ENCODE measurements at places on chromosomes 2 and 18.

- peaks cover 3% of the 10 kb centered on the region for H3K27me3 ChIP-seq
- no peaks in the 10 kb centered on the region for H3K4me1 ChIP-seq
- H3K4me3 ChIP-seq: no peak overlapping the region
- no peaks in the 10 kb centered on the region for H3K36me3 ChIP-seq
- DNase-seq: no peak
Observed at GRCh38 chr18:44569391-44570055, 111.2 kb upstream of the SETBP1 start.

DNA sequence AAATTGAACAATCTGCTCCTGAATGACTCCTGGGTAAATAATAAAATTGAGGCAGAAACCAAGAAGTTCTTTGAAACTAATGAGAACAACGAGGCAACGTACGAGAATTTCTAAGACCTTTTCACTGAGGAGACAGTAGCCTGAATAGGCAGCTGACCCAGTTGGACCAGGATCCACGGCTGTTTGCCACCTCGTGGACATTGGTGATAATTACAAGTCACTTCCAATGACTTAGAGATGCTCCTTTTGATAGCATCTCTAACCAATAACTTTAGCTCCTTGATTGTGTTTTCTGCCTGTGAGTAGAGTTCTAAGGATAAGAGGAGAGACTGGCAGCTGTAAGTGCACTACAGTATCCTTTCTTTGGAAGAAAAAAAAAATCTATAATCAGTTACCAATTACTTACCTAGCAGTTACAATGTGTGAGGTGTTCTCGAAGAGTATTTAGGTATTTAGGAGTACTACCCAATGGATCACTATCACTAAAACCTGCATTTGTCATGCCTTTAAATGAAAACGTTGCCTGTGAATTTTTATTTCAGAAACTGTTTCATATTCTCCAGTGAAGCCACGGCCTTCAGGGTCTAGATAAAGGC lies 31.3 kb upstream of the CNTNAP5 start:
- H3K27ac ChIP-seq: no peak overlapping the region
- H3K27me3 ChIP-seq: no peaks in the 10 kb centered on the region
- H3K4me1 ChIP-seq: no peaks in the 10 kb centered on the region
- H3K36me3 ChIP-seq: no peaks in the 10 kb centered on the region
- no peak overlapping the region for H3K4me3 ChIP-seq
- DNase-seq: no peak

DNA sequence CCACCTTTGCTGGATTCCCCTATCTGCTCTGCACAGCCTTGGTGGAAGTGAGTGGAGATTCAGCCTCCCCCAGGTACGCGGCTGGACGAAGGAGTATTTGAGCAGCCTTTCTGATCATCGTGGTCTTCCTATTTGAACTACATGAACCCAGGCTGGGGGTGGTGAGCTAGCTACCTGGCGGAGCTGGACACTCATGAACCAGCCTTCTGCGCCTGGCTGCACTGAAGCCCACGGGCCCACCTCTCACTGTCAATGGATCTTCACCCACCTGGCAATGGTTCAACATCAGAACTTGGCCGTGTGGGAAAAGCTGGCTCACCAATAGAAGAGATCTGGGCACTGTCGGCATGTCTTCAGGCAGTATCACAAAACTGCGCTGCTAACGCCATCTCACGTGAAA lies 35.4 kb downstream of the ANKMY1 start:
- DNase-seq: no peak
- no peaks in the 10 kb centered on the region for H3K27me3 ChIP-seq
- peaks cover 61% of the 10 kb centered on the region for H3K36me3 ChIP-seq
- no peak overlapping the region for H3K27ac ChIP-seq
- peaks cover 7% of the 10 kb centered on the region for H3K4me1 ChIP-seq
- H3K4me3 ChIP-seq: no peak overlapping the region

DNA sequence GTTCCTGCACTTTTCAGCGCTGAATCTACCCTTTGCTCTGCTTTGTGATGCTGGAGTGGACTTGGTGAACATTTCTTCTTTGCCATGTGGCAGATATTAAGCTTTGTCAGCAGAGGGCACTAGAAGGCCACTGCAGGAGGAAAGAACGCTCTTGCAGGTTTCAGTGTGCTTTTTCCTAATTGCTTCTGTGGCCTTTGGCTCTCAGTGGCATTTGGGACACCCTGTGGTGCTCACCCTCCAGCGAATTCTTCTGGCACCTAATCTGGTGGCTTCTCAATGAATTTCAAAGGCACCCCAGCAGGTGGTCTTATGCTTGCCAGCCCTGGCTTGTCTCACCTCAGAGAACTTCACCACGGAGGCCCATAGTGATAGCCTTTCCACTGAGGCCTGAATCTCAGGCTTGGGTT lies 146.7 kb downstream of the MYO3B start:
- no peak overlapping the region for H3K27ac ChIP-seq
- DNase-seq: peak; percentile 42
- H3K27me3 ChIP-seq: peaks cover 16% of the 10 kb centered on the region

DNA sequence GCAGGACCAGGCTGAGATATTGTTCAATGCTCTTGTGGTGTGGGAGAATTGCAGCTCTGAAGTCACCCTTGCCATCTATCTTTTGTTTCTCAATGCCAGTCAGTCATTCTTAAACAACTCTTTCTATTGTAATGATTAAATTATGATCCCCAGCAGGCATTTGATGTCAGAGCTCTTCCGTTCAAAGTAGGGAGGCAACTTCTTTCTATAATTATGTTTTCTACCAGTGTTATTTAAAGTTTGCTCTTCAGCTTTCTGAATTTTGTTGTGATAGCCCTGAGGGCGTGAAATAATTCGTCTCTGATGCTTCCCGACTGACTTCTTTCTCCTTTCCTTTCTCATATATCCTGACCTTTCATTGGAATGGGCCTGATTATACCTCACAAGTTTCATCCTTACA lies 161.4 kb upstream of the KLHL14 start:
- DNase-seq: no peak
- H3K27ac ChIP-seq: no peak overlapping the region
- no peaks in the 10 kb centered on the region for H3K4me1 ChIP-seq
- no peaks in the 10 kb centered on the region for H3K27me3 ChIP-seq
- no peak overlapping the region for H3K4me3 ChIP-seq

DNA sequence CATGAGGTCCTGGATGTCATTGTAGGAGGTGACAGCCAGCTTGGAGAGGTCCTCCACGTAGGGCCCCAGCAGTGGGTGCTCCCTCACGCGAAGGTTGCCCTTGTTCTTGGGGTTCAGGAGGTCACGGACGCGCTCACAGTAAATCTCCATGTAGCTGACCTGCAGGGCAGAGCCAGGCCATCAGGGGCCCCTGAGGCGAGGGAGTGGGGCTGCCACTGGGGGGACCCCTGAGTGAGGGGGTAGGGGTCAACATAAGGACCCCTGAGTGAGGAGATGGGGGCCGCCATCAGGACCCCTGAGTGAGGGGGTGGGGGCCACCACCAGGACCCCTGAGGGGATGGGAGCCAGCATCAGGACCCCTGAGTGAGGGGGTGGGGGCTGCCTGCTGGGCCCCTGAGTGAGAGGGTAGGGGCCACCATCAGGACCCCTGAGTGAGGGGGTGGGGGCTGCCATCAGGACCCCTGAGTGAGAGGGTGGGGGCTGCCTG lies 33.6 kb downstream of the KIF1A start:
- no peaks in the 10 kb centered on the region for H3K36me3 ChIP-seq
- H3K27ac ChIP-seq: no peak overlapping the region
- no peak overlapping the region for H3K4me3 ChIP-seq
- no peaks in the 10 kb centered on the region for H3K4me1 ChIP-seq
- no peaks in the 10 kb centered on the region for H3K27me3 ChIP-seq
- DNase-seq: no peak

GRCh38 chr2:180609626-180610340 lies 370.6 kb upstream of the UBE2E3 start:
- H3K27me3 ChIP-seq: no peaks in the 10 kb centered on the region
- no peaks in the 10 kb centered on the region for H3K4me1 ChIP-seq
- no peak overlapping the region for H3K4me3 ChIP-seq
- no peaks in the 10 kb centered on the region for H3K36me3 ChIP-seq

- H3K4me3 ChIP-seq: no peak overlapping the region
- H3K27ac ChIP-seq: no peak overlapping the region
- H3K4me1 ChIP-seq: no peaks in the 10 kb centered on the region
- no peak for DNase-seq
- peaks cover 25% of the 10 kb centered on the region for H3K27me3 ChIP-seq
Observed at GRCh38 chr2:39657287-39657937, 8.3 kb upstream of the TMEM178A start.

DNA sequence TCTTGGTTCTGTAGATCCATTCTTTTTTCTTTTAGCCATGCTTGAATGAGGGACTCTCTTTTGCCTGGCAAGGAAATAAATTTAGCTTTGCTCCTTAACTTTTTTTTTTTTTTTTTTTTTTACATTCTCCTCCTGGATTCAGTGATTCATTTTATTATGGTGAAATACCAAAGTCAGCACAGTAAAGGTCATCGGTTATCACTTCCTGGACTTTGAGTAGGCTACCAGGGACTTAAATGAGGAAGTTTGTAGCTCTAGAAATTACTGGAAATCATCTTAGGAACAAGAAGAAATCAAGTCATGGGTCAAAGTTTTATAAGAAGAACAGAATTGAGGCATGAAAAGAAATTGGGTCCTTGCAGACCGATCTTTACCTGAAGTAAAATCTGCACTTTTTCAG lies 75.0 kb downstream of the SOCS6 start:
- peaks cover 5% of the 10 kb centered on the region for H3K27me3 ChIP-seq
- no peaks in the 10 kb centered on the region for H3K36me3 ChIP-seq
- DNase-seq: no peak
- no peaks in the 10 kb centered on the region for H3K4me1 ChIP-seq

DNA sequence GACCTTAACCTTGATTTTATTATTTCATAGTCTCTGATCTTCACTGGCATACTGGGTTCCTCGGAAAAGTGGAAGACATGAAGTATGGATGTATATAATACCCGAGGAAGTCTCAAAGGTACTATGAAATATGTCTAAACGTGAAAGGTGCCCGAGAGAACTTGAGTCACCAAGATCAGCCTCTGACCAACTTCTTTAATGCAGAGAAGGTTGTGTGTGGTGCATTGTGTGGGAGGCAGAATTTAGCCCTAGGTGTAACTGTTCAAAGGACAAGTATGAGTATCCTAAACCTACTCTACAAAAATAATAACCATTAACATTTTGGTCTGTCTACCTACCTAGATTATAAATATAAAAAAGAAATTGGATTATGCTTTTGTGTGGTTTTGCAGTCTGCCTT lies 36.1 kb downstream of the OSBPL6 start:
- H3K27ac ChIP-seq: no peak overlapping the region
- no peaks in the 10 kb centered on the region for H3K36me3 ChIP-seq
- no peak for DNase-seq
- no peaks in the 10 kb centered on the region for H3K4me1 ChIP-seq
- H3K27me3 ChIP-seq: peaks cover 13% of the 10 kb centered on the region

GRCh38 chr2:69843993-69844392 lies 14.5 kb downstream of the GMCL1 start:
- H3K27me3 ChIP-seq: no peaks in the 10 kb centered on the region
- no peak for DNase-seq
- H3K4me3 ChIP-seq: no peak overlapping the region
- H3K36me3 ChIP-seq: peaks cover 23% of the 10 kb centered on the region
- H3K27ac ChIP-seq: no peak overlapping the region

DNA sequence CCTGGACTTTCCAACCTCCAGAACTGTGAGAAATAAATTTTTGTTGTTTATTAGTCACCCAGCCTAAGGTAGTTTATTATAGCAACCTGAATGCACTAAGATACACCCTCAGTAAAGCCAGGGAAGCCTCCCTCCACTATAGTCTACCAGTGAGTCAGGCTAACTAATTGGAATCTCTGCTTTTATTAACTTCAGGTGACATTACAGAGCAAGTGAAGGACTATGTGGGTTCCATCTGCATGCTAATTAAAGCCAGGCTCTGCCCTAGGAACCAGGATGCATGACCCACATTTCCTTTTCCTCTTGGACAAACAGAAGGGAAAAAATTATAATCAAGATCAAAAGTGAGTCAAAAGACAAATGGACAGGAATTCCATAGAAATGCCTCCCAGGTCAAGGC lies 56.1 kb downstream of the ZC3H8 start:
- H3K4me1 ChIP-seq: peaks cover 11% of the 10 kb centered on the region
- no peak overlapping the region for H3K27ac ChIP-seq
- no peak overlapping the region for H3K4me3 ChIP-seq
- no peak for DNase-seq

DNA sequence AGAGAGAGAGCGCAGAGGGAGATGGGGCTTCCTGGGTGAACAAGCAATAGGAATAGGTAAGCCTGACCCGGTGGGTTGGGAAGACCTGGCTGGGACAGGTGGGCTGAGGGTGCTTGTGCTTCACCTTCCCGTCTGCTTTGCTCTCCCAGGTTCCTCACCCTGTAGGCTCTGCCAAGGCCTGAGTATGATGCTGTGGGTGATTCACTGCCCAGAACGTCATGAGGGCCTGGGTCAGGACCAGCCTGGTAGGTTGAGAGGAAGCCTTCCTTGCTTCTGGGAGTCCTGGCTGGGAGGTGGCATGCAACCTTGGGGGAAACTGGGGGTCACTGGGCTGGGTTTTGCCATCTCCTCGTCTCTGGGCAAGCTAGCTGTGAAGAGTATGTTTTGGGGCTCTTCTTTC lies 220.2 kb upstream of the APCDD1 start:
- H3K27me3 ChIP-seq: no peaks in the 10 kb centered on the region
- H3K36me3 ChIP-seq: no peaks in the 10 kb centered on the region
- DNase-seq: no peak
- H3K4me3 ChIP-seq: no peak overlapping the region

- no peaks in the 10 kb centered on the region for H3K27me3 ChIP-seq
- no peak overlapping the region for H3K27ac ChIP-seq
- H3K36me3 ChIP-seq: no peaks in the 10 kb centered on the region
- no peak for DNase-seq
Observed at GRCh38 chr2:223203971-223204929, 152.3 kb downstream of the KCNE4 start.

GRCh38 chr2:166180951-166181812 lies 53.4 kb upstream of the SCN1A start:
- DNase-seq: peak; percentile 33
- no peaks in the 10 kb centered on the region for H3K36me3 ChIP-seq
- H3K27me3 ChIP-seq: peaks cover 9% of the 10 kb centered on the region
- no peak overlapping the region for H3K4me3 ChIP-seq
- no peak overlapping the region for H3K27ac ChIP-seq
- no peaks in the 10 kb centered on the region for H3K4me1 ChIP-seq

DNA sequence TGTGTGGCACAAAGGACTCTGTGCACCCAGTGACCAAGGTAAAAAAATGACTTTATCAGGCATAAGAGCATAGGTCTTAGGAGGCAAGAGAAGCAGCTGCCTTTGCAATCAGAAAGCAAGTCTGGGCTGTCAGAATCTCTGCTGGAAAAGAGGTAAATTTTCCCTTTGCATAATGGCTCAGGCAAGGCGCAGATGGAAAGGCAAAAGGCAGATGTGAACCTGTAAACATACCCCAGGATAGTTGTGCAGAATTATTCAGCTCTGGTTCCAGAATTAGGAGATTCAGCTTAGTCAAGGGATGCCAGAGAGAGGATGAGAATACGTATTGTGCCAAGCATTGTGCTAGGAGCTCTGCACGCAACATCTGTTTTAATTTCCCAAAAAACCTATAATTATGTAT lies 258.7 kb downstream of the CLIP4 start:
- H3K36me3 ChIP-seq: no peaks in the 10 kb centered on the region
- no peak overlapping the region for H3K27ac ChIP-seq
- DNase-seq: no peak
- H3K27me3 ChIP-seq: peaks cover 18% of the 10 kb centered on the region
- no peak overlapping the region for H3K4me3 ChIP-seq

- no peaks in the 10 kb centered on the region for H3K4me1 ChIP-seq
- DNase-seq: no peak
- H3K27ac ChIP-seq: no peak overlapping the region
- peaks cover 1% of the 10 kb centered on the region for H3K36me3 ChIP-seq
- no peaks in the 10 kb centered on the region for H3K27me3 ChIP-seq
Observed at GRCh38 chr2:40032650-40033319, 253.7 kb upstream of the THUMPD2 start.

- DNase-seq: no peak
- peaks cover 54% of the 10 kb centered on the region for H3K4me1 ChIP-seq
- H3K4me3 ChIP-seq: no peak overlapping the region
- no peak overlapping the region for H3K27ac ChIP-seq
- H3K36me3 ChIP-seq: peaks cover 11% of the 10 kb centered on the region
Observed at GRCh38 chr2:239328351-239329191, 72.2 kb downstream of the HDAC4 start.

Data from activated naive CD8-positive, alpha-beta T cell treated with anti-CD3 and anti-CD28 coated beads, Interleukin-2, amount 10 ng/mL, durations not matched to agents 7 days and 5 days (primary cell).